Metanephros (tissue), 2 donors: ENCODE measurements at places on chromosomes 16 and 17. TPM values are rescaled to one million over a fixed set of nuclear protein-coding genes. Genes with fewer than 3 reads are reported as not detected.

SLC7A6 gene
- 21.8 TPM for total RNA-seq

MT2A gene
- total RNA-seq, result 9.9 TPM

OR3A3 gene
- not detected for total RNA-seq

PLD6 gene
- 4.6 TPM for total RNA-seq

SLFN14 gene
- total RNA-seq, result 1.8 TPM
